HCEC 1CT (cell line): ENCODE measurements at places on chromosomes 6 and 20.
A peak's percentile ranks its signal among the peaks of the same experiment; 100 is the strongest.

DNA sequence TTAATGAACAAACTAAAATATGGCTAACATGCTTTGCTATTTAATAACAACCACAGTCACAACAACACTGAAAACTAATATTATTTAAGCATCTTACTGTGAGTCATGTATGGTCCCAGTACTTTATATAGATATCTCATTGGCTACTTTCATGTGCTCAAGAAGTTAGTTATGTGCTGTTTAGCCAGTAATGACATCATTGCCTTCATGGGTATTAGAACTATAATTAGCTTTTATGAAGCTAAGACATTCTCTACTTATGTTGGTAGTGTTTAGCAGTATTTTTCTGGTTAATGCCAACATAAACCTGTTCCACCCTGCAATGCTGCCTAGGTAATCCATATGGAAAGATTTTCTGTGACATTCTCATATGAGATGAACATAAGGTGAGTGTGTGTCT, 56.1 kb downstream of the ADGRG6 start:
- peak; percentile 37 for DNase-seq

DNA sequence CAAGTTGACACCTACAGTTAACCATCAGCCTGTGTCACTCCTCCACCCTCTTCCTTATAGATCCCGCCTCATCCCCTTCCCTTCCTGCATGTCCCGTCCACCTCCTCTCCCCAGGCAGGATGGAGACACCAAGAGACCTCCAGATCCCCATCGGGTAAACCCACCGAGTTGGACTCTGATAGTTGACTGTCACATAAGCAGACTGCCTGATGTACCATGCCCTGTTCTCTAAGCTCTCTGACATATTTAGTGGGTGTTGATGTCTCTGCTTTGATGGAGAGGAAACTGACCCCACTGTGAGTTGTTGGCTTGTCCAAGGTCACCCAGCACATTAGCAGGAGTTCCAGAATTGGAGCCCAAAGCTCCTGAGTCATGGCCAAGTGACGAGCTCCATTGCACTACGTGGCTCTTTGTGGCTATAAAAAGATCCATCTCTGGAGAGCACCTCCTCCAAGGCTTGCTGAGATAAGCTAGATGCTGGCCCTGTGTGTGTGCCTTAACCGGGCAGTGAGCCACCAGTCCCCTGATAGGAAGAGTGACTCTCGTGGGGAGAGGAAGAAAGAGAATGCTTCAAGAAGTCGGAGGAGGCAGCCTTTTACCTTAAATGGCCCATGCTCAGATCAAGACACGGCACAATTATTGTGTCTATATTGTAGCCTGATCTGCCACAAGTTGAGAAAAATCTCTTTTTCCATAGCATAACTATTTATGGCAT, 236.0 kb upstream of the ECI2 start:
- DNase-seq = peak; percentile 71

DNA sequence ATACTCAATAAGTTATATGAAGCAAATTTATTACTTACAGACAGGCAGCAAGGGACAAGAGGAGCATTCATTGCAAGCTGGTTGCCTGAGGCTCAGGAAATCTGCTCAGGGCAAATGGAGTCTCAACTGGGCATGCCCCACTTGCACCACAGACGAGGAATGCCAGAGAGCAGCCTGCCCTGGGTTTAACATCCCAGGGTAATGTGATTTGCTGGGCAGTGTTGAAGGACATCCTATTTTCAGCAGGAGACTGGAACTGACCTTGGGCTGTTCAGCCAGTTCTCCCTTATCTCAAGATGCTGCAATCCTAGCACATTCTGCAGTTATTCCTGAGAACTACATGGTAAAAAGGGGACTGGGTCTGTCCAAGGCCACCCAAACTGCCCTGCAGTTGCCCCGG, 3.8 kb upstream of the ENTPD6 start:
- no peak for DNase-seq

GRCh38 chr20:17849901-17850683, 118.5 kb downstream of the SNX5 start:
- DNase-seq = peak; percentile 100

- no peak for DNase-seq
These were observed 134.0 kb downstream of the SCML4 start for GRCh38 chr6:107689951-107690642.

DNA sequence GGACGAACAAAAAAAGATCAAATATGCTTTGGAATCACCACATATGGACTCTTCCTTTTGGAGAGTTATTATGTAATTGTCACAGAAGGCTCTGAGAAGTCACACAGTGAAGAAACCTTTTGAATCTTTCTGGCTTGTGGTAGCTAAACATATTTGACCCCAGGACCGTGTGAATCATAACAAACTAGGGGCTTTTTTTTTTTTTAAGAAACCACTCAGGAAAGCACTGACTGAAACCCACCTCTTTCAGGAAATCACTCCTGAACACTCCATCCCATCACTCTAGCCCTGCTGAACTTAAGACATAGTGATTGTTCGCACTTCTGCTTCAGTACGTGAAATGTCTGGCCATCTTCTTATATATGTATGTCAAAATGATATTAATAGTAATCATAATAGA, 495.9 kb upstream of the ARID1B start:
- DNase-seq = no peak

GRCh38 chr20:13221673-13222318, 722 bp downstream of the ISM1 start:
- peak; percentile 29 for DNase-seq

DNA sequence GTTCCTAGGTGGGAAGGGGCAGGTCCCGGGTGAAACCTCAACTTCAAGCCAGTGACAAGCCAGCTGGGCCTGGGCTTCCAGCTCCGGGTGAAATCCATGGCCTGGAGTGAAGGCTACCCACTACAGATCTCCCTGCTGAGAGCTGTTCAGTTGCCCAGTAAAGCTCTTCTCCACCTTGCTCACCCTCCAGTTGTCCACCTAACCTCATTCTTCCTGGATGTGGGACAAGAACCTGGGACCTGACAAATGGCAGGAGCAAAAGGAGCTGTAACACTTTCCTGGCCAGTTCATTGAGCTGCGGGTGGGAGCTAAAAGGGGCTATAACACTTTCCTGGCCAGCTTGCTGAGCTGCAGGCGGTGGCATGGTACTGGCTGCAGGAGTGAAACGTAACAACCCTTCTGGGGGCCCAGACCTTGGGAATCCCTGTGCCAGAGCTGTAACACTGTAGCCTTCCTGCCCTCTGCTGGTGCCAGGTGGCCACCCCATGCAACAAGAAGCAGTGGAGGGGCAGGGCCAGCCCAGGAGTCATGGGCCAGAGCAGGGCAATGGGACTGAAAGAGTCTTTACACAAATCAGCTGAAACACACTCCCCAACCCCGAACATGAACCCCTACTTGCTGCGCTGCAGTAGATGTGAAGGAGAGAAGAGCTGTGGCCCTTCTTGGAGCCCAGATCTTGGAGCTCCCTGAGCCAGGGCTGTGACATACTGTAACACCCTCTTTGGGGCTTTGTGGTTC, 3.6 kb upstream of the HINT3 start:
- peak; percentile 24 for DNase-seq
